ENCODE measurements at places on chromosomes 2 and 18. TPM values are rescaled to one million over a fixed set of nuclear protein-coding genes. Genes with fewer than 3 reads are reported as not detected.

DNA sequence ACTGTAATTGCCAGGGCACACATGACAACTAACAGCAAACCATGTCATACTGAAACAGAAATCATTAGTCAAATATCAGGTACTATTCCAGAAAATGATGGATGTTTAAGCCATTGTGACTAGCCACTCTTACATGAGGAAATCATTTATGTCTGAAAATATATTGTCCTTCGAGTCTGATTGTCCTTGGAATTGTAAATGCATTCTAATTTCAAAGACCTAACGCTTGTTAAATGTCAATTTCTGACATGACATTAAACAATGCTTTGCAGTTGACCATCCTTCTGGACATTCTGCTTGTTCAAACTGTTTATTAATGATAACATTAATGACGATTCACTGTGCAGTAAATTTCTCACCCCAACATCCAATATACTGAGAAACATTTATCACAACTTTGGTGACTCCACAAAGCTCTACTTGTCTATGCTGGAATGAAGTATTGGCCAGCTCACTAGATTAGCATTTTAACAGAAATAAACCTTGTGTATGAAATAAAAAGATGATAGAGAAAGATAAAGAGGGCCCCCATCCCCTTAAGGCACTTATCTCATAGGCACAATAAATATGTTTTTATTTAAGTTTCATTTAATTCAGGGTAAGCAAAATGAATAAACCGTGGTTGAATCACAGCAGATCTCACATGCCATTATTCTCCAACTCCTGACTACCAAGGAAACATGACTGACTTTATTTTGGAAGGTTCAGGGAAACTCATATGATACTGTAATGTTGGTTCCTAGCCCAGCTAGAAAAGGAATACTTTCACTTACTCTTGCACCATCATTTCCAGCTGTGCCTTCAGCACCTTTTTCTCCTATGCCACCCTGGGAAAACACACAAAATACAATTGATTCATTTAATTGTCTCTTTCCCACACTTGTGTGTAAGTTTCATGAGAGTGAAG, 82.3 kb downstream of the COL3A1 start:
- DNase-seq, result no peak

DNA sequence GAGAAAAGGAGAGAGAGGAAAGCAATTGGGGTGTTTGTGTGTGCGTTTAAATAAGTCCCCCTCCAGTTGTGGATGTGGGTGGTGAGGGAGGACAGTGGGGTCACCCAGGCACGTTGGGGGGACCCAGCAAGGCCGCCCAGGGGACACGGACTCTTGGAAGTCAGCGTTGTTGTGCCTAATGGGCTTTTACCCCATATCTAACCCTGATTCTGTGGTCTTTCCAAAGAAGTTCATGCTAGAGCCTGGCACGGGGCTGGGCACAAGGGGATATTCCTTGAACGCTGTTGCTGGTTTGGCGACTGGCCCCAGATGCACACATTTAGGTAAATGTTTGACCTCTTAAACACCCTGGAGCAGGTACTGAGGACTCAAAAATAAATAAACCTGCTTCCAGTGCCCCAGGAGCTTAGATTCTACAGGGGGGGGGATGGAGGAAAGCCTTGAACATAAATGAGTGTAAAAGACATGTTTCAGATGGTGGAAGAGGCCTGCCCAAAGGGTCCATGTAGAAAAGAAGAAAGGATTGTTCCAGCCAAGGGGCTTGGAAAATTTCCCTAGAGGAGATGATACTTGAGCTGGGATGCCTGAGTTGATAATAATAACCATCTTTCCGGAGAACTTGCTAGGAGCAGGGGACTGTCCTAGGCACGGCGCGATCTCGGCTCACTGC, 97.7 kb upstream of the SIX3 start:
- peak; percentile 70 for DNase-seq

DNA sequence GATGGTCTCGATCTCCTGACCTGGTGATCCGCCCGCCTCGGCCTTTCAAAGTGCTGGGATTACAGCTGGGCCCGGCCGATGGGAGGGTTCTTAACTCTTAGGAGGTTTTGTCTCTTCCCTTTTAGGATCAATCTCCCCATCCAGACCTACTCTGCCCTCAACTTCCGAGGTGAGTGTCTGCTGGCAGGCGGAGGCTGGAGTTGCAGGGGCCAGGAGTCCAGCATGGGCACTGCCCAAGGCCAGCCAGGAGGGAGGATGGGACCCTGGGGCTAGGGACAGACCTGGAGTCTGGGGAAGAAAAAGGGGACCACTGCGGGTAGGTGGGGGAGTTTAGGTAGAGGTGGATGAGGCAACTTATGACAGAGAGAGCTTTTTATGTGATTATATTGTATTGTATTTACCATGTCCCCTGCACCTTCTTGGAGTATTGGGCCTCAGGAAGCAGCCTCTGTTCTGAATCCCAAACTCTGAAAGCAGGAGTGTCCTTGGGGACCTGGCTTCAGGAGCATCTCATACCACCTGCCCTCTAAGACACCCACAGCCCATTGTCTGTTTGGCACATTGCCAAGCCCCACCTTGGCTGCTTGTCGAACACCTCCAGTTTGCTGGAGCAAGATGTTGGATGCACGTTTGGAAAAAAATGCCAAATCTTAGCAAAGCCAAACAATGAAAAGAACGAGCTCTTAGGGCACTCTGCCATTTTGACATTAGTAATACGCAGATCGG, 5.6 kb downstream of the DES start:
- DNase-seq, result no peak

- no peak for DNase-seq
These were observed 1388.8 kb downstream of the DSC3 start for GRCh38 chr18:29653671-29654215.

GRCh38 chr2:101435001-101435862, 39.7 kb downstream of the RFX8 start:
- peak; percentile 25 for DNase-seq

- no peak for DNase-seq
These were observed 217.7 kb downstream of the MCFD2 start for GRCh38 chr2:46697830-46698323.

DNA sequence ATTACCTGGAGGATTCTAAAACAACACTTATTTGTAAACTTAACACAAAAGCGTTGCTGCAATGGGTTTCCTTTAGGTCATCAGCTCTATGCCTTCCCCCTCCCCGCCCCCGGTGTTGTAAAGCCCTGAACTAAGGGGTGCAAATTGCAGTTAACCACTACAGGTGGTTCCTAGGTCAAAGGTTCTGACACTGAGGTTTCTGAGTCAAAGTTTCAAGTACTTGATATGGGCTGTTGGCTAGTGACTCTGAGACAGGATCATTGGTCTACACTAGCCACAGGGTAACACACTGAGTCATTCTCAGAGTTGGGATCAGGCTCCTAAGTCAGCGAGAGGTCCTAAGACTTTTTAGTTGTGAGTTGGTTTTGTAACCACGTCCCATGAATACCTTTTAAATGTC, 15.4 kb downstream of the IL1B start:
- DNase-seq, result no peak

DNA sequence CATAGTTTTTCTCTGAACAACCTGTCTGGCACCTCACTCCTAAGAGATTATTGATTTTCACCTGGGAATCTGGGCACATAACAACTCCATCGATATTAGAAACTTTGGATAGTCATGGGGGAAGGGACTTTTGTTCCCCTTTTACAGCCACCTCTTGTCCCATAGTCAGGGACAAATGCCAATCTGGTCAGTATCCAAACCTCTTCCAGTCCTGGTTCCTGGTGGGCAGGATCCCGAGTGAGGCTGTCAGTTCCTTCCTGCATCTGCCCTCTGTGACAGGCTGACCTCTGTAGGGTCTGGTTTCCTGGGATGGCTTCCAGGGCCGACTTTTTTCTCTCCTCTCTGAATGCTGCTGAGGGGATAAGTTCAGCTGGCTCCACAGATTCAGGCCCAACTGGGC, 11.0 kb downstream of the KIF5C start:
- no peak for DNase-seq

DNA sequence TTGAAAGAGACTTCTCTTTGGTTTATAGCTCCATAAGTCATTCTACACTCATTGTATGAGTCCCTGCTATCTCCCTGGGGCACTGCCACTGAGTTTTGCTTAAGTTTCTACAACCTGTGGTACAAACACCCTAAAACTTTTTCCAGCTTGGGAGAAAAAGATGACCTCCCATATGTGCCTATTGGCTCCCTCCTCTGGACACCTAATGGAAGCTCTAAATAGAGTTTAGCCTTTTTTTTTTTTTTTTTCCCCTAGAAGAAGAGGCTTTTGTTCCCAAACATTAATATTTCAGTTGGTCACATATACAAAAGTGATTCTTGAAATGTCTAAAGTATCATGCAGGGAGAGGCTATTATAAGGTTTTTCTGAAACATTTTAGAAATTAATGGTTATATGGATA, 547.2 kb upstream of the TMEFF2 start:
- no peak for DNase-seq

DNA sequence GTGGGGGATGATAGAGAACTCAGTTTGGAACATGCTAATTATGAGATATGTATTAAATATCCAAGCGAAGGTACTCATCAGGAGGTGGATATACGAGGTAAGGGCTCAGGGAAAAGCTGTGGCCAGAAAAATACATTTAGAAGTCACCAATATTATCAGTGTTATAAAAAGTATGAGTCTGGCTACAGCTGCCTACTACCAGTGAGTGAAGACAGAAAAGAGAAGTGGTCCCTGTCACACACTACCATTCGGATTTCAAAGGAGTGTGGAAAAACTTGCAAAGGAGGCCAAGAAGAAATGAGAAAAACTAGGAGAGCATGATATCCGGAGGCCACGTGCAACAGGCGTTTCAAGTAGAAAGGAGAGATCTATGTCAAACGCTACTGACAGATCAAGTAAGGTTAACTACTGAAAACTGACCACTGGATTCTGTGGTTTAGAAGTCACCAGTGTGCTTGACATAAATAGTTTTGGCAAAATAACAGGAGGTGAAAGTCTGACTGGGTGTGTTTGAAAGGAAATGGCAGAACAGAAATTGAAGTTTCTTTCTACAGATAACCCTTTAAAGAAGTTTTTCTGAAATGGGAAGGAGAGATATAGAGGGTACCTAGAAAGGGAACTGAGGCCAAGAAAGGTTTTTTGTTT, 118.7 kb upstream of the DNMT3A start:
- DNase-seq, result no peak

- no peak for DNase-seq
These were observed 247.3 kb upstream of the SP5 start for GRCh38 chr2:170467568-170468422.

- DNase-seq, result no peak
These were observed 170.8 kb downstream of the FSHR start for GRCh38 chr2:48983551-48983950.

OTOS gene
- total RNA-seq, result not detected

IL18RAP gene
- not detected for total RNA-seq

ALLC gene
- total RNA-seq, result not detected

CAPN13 gene
- total RNA-seq, result not detected

ERFE gene
- total RNA-seq, result 1.0 TPM

REG1A gene
- not detected for total RNA-seq

Data from osteocyte (in vitro differentiated cells).